ENCODE measurements at places on chromosomes 5 and 9.

- no peak for DNase-seq
These were observed 482.1 kb upstream of the ZNF608 start for GRCh38 chr5:125228363-125229070.

- no peak for DNase-seq
These were observed 540.3 kb downstream of the HINT1 start for GRCh38 chr5:130624805-130625204.

- DNase-seq, result no peak
These were observed 102.8 kb downstream of the TAF11L14 start for GRCh38 chr5:17737092-17737491.

DNA sequence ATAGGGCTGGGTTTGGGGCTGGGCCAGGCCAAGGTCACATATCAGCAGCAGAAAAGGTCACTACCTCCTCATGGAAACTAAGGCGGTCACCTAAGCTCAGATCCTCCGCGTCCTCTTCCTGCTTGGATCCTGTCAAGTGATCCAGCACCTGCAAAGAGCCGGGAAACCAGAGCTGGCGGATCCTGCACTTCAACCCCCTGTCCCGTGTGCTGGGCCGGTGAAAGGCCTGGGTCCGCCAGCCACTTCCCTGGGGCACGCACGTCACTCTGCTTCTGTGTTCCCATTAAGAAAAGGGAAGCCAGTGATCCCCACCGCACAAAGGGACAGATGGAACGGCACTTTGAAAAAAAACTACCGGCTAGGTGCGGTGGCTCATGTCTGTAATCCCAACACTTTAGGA, 61.3 kb upstream of the STXBP1 start:
- no peak for DNase-seq

DNA sequence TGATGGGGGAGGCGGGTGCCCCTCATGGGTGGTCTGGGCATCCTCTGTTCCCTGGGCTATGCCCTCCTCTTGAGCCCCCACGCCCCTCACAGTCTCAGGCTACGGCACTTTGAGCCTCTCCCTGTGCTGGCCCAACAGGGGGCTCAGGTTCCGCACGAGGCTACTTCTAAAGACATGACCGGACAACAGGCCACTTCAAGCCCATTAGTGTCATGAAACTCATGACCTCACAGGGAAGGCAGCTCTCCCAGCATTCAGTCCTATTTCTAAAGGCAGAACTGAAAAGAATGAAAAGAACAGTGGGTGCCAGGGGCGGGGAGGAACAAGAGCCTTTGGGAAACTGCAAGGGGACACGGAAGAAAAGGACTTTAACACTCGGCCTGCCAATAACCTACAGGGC, 45.0 kb downstream of the COL23A1 start:
- no peak for DNase-seq

- no peak for DNase-seq
These were observed 98.0 kb upstream of the SARDH start for GRCh38 chr9:133836001-133836758.

- no peak for DNase-seq
These were observed 8.2 kb downstream of the NR2F1-AS1 start for GRCh38 chr5:93572608-93573353.

DNA sequence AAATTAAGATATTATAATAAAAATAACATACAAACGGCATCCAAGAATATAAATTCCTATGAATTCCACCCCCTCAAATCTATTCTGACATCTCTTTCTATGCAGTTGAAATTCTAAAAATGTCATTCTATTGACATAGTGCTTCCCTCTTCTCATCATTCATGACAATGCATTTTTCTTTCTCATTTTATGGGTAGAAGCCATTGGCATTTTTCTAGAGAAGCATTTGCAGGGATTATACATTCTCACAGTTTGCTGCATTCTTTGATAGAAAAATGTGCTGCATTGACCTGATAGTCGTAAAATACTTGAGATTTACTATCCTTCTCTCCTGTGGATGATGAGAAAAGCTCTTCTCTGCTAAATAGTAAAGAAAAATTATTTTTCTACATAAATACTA, 760.9 kb upstream of the ACO1 start:
- DNase-seq, result no peak

DNA sequence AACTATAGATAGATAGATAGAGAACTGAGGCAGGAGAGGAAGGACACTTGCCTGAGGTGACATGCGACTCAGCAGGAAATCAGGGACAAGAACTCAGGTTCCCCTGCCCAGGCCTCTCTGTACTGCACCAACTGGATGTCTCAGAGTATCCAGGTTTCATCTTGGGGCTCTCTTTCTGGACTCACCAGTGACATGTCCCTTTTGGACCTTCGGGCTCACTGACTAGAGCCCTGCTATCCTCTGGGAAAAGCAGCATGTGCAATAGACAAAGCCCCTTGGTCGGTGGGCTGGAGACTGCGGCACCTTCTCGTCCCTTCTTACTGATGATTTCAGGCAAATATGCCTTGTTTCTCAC, 104.5 kb downstream of the RGS3 start:
- DNase-seq, result no peak

DNA sequence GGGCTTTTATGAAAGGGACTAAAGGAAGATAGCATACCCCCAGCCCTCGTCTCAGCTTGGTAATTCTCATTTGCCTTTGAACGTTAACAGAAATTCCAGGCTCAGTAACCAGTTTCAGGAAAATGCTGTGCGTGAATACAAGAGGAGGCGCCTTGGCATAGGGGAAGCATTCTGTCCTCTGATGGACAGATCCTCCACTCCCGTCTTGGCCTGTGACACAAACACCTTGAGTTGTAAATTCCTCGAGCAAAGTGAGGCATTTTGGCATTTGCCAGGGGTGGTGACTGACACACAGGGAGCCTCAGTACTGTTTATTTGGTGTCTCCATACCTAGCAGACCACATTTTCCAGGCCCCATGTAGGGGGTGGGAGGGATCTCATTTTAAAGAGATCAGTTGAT, 44.8 kb downstream of the APTX start:
- DNase-seq, result no peak

- DNase-seq, result peak; percentile 3
These were observed 861 bp downstream of the UBQLN1 start for GRCh38 chr9:83706676-83707517.

DNA sequence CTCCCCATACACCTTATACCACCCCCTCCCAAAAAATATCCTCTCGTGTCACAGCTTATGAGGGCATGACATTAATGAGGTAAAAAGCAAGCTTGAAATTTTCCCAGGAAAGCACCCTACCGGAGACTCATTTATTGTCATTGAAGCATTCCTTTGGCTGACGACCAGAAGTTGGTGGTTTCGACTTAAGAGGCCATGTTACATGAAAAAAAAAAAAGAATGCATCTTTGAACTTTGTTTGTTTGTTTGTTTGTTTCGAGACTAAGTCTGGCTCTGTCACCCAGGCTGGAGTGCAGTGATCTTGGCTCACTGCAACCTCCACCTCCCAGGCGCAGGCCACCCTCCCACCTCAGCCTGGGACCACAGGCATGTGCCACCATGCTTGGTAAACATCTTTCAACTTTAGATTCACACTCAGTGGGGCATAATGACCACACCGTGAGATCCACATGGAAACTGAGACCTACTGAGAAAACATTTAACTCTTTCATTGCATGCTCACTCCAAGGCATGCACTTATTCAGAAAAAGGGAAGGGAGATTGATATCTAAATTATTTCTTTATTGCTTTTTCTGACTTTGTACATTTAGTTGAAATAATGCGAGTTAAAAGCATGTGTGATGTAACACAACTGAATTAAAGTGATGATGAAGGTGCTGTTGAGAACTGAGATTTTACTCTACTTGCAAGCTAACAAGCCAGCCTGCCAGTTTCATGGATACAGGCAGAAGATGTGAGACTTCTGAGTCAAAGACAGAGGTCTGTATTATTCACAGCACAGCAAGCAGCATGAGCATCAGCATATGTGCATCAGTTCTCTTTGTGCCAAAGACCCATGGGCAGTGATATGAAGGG, 5.1 kb upstream of the RAB14 start:
- no peak for DNase-seq

DNA sequence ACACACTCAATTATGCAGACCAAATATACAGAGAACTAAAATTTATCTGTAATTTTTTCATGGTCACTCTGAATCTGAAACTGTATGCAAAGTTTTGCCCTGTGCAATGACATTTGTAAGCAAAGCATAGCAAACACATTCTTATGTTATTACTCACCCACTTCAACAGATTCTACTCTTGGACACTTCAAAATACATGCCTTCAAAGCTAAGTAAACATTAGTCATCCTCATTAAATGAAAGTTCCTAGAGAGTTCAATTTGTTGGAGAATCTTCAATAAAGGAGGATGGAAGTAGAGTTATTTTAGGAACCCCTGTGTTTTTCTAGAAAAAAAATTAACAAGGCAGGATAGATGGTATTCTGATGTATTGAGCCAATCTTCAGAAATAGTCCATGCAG, 639.7 kb upstream of the C9orf72 start:
- no peak for DNase-seq

DNA sequence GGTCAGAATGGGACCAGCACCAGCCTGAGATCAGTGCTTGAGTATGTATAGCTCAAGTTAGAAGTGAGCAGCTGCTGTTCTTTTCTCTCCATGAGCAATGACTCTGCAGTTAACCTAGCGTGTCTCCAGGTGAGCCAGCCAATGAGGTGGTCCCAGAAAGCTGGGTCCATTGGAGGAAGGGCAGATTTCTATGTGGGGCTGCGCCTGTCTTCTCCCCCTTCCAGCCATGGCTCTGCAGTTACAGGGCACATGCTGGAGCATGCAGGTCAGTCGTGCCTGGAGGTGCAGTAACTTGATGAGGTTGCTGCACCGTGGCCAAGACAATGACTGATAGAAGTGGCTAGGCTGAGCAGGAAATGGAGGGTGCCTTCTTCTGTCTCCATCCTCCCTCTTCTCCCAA, 29.6 kb upstream of the CXCL14 start:
- DNase-seq, result no peak

Measured in NCI-H1092 (cell line).